Common myeloid progenitor, CD34-positive (primary cell): ENCODE measurements at places on chromosomes 12 and 14.

GRCh38 chr12:89411846-89412245 is 59.5 kb upstream of the DUSP6 start:
- no peak for DNase-seq

DNA sequence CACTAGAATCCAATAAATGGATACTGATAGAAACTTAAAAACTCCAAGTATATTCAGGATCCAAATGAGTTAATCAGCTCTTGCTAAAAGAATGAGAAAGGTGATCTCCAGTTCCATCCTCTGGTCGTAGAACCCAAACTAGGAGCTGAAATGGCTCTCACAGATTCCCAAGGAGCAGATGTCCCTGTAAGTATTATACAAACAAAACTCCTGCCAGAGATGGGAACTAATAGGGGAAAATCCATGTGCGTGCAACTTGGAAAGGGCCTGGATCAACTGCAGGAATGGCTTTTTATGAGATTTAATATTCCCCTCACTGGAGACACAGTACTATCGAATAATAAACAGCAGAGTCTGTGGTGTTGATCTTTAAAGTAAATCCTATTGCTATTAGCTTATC is 309.2 kb upstream of the TBX3 start:
- DNase-seq, result no peak

DNA sequence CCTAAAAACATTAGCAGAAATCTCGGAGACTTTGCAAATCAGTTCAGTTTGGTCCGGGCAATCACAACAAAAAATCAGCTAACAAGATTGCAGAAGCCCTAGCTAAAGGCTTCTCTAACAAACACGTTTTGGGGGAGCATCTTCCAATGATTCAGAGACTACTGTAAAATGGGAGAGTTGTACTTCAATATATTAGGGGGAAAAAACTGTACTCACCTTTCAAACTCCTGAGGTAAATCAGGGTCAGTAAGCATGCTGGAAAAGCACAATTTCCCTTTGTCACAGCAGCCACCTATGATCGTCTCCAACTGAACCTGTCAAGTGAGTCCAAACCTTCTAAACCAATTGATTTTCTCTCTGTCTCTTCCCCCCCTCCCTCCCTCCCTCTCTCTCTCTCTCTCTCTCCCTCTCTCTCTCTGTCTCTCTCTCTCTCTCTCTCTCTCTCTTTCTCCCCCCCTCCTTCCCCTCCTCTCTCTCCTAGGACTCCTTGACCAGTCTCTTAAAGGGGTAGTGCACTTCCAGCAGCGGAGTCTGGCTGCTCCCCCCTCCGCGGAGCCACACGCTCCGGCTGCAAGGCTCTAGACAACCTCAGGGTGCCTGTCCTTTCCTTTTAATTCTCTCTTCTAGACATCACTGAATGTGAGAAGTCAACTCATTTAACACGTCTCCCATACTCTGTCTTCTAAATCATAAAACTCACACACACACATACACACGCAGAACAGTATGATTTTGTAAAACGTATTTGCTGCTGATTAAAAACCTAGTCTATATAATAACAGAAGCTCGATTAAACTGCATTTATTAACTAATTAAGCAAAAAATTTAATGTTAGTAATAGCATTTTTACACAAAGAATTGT is at the start of gene SOX5:
Gene SOX5, minus strand, starts transcription at position 323 of the 862 bp plus-strand sequence. Its CDS starts 69 bp downstream, at position 254.
- peak; percentile 36 for DNase-seq

DNA sequence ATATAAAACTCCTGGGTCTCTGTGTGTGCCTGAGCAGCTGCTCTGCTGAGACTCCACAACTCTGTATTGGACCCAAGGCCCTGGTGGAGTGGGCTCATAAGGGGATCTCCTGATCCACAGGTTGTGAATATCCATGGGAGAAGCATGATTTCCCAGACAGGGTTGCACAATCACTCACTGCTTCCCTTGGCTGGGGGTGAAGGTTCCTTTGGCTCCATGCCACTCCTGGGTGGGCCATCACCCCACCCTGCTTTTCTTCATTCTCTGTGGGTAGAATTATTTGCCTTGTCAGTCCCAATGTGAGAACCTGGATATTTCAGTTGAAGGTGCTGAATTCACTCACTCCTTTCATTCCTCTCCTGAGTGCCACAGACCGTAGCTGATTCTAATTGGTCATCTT is 205.2 kb upstream of the TMEM260 start:
- no peak for DNase-seq

- DNase-seq, result no peak
These were observed 4.8 kb downstream of the DGKA start for GRCh38 chr12:55935738-55936151.

DNA sequence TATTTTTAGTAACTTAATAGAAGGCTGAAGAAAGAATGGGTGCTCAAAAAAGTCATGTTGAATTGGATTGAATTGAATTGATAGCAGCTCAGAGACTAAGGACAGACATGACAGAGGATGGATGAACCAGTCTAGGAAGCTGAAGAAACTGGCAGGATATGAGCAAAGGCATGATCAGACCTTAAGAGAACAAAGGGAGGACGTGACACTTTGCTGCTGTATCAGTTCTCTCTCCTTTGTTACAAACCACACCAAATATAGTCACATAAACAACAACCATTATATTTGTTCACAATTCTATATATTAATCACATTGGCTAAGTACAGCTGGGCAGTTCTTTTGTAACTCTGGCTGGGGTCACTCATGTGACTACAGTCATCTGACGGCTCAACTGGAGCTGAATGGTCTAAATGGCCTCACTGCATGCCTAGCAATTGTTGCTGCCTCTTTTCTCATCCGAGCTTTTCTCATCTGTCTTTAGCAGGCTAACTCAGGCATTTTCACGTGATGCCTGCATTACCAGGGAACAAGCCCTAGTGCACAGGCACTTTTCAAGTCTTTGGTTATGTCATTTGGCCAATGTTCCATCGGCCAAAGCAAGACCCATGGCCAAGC is 355.0 kb downstream of the ETNK1 start:
- no peak for DNase-seq

GRCh38 chr14:70635971-70636595 is 5.6 kb upstream of the TTC9 start:
- no peak for DNase-seq

DNA sequence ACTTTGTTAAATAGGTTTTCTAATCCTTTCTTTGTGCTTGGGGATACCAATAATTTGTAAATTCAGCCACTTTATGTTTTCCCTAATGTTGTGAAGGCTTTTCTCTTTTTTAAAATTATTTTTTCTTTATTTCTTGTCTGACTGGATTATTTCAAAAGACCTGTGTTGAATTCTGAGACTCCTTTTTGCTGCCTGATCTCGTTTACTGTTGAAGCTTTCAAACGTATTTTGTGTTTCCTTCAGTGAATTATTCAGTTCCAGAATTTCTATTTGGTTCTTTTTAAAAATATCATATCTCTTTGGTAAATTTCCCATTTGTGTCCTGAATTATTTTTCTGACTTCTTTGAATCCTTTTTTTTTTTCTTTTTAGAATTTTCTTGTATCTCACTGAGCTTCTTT is 241.6 kb downstream of the LRIG3 start:
- DNase-seq, result no peak

GRCh38 chr12:56723889-56724700 is 1.0 kb downstream of the NACA start:
- peak; percentile 36 for DNase-seq

DNA sequence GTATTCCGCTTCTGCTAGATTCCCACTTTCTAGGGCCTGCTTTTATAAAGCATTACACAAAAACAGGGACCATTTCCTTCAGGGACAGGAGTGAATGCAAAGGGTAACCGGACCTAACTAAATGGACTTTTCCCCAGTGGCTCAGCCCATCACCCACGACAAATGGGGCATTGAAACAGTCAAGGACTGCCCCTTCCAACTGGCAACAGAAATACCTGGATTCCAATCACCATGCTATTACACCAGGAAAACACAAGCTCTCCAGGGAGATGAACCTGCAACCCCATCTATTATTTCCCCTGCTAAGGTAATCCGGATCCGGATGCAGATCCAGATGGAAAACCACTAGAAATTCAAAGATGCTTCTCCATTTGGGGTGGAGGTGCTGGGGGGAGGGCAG is 1.0 kb downstream of the MPHOSPH9 start:
- no peak for DNase-seq

GRCh38 chr12:122449317-122449716 is 26.8 kb upstream of the CLIP1 start:
- DNase-seq, result peak; percentile 67

DNA sequence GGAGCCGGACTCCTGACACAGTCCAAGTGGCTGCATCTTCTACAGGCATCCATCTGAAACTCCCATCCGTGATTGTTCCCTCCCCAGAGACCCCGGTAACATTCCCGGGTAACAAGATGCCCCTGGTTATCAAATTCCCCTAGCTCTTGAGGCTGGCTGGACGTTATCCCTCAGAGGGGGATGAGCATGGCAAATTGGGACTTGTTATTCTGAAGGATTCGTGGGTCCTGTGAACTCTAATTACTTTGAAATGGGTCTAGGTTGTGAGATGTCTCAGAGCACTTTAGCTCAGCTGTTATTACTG is 642 bp upstream of the PAN2 start:
- no peak for DNase-seq

DNA sequence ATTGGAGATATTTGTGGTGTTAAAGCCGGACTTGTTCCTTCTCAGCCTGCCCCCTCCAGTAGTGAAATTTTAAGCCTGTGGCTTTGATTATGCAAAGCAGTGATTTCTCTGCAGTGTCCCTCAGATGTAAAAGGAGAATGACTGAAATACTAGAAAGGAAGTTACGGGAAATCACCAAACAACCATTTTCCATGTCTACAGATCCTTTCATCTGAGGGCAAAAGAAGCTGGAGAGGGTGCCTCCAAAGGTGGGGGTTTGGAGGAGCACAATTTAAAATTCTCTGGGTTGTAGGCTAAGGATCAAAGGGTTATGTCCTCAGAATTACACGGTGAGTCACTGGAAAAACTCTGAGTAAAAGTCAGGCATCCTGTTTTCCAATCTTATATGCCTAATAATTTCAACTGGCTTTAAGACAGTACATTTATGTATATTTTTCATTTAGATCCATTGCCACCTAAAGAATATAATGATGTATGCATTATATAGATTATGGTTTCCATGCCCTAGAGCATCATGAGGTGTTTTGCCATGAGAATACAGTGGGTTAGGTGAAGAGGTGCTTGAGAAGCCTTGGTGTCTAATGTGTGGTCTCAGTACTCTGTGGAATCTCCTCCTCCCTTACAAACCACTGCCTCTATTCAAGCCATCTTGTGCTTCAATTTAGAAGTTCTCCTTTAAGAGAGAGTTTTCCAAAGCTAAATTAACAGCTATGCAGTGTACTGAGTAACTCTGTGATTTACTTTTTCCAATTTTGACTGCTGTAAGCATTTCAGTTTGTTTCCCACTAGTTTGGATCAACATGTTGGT is 362.1 kb downstream of the RAD51B start:
- DNase-seq, result no peak

DNA sequence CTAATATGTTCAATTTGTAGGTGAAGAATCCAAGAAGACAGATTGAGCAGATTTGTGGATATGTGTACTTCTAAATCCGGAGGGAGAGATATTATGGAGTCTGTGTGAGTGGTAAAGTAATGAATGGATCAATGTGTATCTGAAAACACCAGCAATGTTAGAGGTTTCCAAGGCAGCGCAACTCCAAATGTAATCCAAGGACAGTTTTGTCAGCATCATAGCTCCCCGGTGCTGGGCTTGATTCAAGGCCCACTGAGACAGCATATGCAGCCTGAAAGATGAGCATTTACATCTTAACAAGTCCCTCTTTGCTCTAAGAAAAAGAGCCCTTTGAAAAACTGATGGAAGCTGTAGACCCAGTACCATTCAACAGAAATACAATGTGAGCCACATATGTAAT is 38.3 kb upstream of the FRMD6 start:
- no peak for DNase-seq

- DNase-seq, result no peak
These were observed 36.3 kb downstream of the SDR9C7 start for GRCh38 chr12:56897844-56898361.
